HFFc6 (cell line): ENCODE measurements at places on chromosomes 12 and 14.
A peak's percentile ranks its signal among the peaks of the same experiment; 100 is the strongest.

DNA sequence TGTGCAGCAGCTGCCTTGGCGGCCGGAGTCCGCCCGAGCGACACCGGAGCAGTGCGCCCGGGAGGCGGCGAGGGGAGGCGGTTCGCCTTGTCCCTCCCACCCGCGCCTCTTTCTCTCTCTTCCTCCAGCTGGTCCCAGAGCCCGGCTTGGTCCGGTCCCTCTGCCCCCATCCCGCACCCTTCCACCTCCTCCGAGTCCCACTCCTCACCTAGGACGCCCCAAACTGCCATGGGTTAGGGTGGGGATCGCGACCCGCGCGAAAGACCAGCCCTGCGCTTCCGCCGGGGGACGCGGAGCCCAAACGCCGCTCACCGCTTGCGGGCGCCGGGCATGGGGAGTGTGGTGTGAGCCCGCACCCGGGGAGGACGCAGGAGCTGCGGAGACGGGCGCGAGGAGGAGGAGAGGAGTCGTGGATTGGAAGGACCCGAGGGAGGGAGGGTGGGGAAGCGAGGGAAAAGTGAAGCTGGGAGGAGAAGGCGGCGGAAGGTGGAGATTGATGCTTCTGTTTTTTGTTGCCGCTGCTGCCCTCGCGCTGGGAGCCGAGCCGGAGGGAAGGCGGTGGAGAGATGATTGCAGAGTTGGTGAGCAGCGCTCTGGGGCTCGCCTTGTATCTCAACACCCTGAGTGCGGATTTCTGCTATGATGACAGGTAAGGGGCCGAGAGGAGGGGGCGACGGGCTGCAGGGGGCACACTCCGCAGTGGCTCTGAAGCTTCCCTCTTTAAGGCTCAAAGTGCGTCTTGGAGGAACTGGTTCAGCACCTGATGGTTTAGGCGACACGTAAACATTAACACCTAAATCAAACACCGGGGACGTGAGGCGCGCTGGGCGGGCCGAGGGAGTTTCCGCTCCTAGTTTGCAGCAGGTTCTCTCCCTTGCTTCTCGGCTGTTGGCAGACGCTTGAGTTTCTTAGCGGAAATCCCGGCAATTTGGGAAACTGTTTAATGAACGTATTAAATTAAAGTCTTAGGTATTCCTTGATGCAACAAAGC is 610 bp downstream of the TMTC2 start:
- peak; percentile 2 for DNase-seq
- no peak overlapping the region for H3K27ac ChIP-seq
- H3K27me3 ChIP-seq: peaks cover 2% of the 10 kb centered on the region; the same call in 1 of the 2 replicates
- H3K4me3 ChIP-seq: peak overlapping the region; percentile 93
- H3K4me1 ChIP-seq: peaks cover 13% of the 10 kb centered on the region

- no peaks in the 10 kb centered on the region; the same call in 1 of the 2 replicates for H3K36me3 ChIP-seq
- no peak overlapping the region for H3K27ac ChIP-seq
- H3K27me3 ChIP-seq: peaks cover 10% of the 10 kb centered on the region
- DNase-seq: no peak
Observed at GRCh38 chr14:104895207-104895785, 29.4 kb upstream of the PLD4 start.

DNA sequence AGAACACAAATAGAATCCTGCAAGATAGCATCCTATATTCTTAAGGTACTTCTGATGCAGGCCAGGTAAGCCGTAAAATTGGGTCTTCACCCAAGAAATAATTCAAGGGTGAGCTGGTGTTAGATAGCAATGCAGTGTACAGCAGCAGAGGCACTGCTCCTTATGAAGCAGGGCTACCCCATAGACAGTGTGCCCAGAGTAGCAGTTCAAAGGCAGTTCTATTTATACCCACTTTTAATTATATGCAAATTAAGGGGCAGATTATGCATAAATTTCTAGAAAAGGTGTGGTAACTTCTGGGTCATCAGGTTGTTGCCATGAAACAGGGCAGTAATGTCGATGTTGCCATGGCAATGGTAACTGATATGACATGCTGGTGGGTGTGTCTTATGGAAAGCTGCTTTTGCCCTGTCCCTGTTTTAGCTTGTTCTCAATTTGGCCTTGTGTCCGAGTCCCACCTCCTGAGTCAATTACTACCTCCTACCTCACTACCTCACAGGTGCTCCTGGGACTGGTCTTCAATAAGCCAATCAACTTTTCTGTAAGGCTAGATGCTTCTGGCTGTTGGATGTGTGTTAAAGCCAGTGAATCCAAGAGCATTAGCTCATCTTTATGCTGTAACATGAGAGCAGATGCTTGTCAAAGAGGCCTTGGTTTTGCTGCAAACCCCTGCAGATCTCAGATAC is 61.0 kb downstream of the PPM1A start:
- H3K36me3 ChIP-seq: no peaks in the 10 kb centered on the region
- no peak overlapping the region for H3K4me3 ChIP-seq
- no peak overlapping the region for H3K27ac ChIP-seq

- H3K27me3 ChIP-seq: peaks cover 34% of the 10 kb centered on the region
- DNase-seq: no peak
- no peaks in the 10 kb centered on the region for H3K36me3 ChIP-seq
- H3K4me1 ChIP-seq: no peaks in the 10 kb centered on the region
- H3K27ac ChIP-seq: no peak overlapping the region
Observed at GRCh38 chr14:92922155-92922735, 705 bp upstream of the CHGA start.

GRCh38 chr14:77276295-77276935 is 5.4 kb upstream of the NGB start:
- no peak for DNase-seq
- H3K4me3 ChIP-seq: no peak overlapping the region
- no peaks in the 10 kb centered on the region for H3K4me1 ChIP-seq
- no peak overlapping the region for H3K27ac ChIP-seq
- H3K27me3 ChIP-seq: peaks cover 11% of the 10 kb centered on the region
- no peaks in the 10 kb centered on the region for H3K36me3 ChIP-seq

DNA sequence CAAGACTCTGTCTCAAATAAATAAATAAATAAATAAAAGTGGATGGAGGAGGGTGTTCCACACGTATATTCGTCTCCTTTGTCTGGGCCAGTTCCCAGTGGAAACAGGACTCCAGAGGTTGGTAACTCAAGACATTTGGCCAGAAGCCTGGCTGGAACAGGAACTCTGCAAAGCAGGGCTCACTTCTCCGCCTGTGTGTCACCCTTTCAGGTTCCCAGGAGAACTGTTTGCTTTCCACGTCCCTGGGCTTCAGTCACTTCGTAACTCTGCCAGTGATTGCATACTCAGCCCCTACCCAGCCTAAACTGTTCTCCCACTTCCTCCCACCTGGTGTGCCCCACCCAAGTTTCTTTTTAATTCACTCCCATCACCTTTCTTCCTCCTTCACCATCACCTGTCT is 7.0 kb upstream of the UBE2N start:
- DNase-seq: no peak
- no peaks in the 10 kb centered on the region for H3K36me3 ChIP-seq
- no peak overlapping the region for H3K4me3 ChIP-seq

DNA sequence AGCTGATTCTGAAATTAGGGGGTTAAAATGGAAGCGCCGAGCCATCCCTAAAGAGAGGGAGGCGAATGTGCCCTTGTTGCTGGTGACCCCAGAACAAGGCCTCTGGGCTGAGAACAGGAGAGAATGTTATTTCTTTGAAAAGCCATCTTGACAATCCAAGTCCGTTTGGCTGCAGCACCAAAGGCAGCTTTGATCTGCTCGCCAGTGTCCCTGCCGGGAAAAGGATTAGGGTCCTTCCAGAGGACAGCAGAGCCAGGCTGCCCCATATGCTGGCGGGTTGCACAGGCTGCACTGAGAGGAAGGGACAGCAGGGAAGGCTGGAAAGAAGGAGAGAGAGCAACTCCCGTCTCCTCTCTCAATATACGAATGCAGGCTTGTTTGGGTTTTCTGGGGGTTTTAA is 141.7 kb downstream of the TMEM132C start:
- no peaks in the 10 kb centered on the region; the same call in 1 of the 2 replicates for H3K27me3 ChIP-seq
- no peak overlapping the region for H3K4me3 ChIP-seq

GRCh38 chr14:50647282-50647681 is 20.8 kb downstream of the SAV1 start:
- peaks cover 21% of the 10 kb centered on the region for H3K36me3 ChIP-seq
- no peak for DNase-seq
- peaks cover 2% of the 10 kb centered on the region; the same call in 1 of the 2 replicates for H3K27me3 ChIP-seq

DNA sequence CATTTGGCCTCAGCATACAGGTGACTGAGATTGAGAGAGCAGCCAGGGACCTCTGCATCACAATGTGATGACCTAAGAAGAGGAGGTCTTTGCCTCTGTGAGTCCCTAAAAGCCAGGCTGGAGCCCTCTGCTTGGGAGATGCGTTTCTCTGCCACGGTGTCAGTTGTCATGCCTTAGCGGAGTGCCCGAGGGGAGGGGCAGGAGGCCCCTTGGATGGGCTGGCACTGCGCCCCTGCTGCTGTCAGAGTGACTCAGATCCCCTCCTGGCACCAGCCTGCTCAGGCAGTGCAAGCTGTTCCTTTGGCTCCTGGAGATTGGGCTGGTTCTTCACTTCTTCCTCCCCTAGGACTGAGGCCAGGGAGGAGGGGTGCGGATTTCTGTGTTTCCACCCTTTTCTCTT is 64.9 kb upstream of the KCNA5 start:
- no peak overlapping the region for H3K4me3 ChIP-seq
- H3K27ac ChIP-seq: no peak overlapping the region
- DNase-seq: no peak
- H3K36me3 ChIP-seq: no peaks in the 10 kb centered on the region
- no peaks in the 10 kb centered on the region for H3K4me1 ChIP-seq

GRCh38 chr12:21677622-21678277 is 20.1 kb upstream of the LDHB start:
- H3K4me3 ChIP-seq: peak overlapping the region; percentile 21
- peaks cover 18% of the 10 kb centered on the region for H3K27me3 ChIP-seq
- H3K36me3 ChIP-seq: no peaks in the 10 kb centered on the region
- peaks cover 12% of the 10 kb centered on the region for H3K4me1 ChIP-seq
- H3K27ac ChIP-seq: no peak overlapping the region
